NCI-H1694 treated with DMSO at 0.1 percent for 48 hours (cell line): ENCODE measurements at places on chromosomes 12 and 14.

DNA sequence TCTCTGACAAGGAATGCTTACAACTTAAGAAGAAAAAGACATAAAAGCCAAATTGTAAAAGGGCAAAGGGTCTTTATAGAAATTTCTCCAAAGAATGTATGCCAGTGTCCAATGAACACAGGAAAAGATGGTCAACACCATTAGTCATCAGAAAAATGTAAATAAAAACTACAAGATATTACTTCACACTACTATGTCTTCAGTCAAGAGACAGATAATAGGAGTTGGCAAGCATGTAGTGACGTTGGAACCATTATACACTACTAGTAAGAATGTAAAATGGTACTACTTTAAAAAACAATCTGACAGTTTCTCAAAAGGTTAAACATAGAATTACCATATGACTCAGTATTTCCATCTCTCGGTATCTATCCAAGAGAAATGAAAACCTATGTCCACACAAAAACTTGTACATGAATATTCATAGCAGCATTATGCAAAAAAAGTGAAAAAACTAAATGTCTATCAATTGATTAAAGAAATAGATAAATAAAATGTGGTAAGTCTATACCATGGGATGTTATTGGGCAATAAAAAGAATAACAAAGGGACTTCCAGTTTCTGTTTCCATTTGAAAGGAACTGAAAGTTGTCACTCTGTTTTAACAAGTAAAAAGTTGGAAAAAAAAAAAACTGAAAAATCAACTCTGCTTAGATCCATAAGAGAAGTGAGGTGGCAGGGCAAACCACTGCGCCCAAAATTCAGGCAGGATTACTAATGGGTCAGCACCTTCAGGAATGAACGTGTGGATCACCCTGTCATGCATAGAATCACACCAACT lies 69.8 kb downstream of the ALG10B start:
- DNase-seq, result no peak

DNA sequence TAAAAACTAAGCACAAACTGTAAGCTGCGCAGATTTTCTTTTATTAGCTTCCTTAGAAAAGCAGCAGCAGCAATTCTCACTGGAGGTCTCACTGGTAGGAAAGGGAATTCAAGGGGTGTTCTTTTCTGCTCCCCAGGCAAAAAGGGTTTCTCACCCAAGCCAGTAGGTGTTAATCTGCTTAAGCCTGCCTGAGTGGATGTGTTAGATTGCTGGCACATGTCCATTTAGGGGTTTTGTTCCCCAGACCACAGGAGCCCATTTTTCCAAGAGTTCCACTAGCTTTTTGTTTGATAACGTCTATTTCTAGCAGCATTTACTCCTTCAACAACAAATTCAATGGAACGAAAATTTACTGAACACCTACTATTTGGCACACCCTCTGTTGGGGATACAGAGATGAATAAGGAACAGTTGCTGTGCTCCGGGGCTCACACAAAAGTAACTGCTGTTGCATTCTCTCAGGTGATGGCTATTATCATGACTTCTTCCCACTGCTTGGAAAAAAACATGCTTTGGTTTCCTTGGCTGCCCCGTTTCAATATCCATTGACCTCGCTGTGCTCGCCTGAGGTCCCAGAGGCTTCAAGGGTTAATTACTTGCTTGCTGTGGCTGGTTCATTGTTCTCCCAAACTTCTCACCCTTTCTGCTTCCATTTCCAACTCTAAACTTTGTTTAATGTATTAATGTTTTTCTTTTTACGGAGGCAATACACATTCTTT lies 31.1 kb upstream of the RIC8B start:
- DNase-seq, result no peak

DNA sequence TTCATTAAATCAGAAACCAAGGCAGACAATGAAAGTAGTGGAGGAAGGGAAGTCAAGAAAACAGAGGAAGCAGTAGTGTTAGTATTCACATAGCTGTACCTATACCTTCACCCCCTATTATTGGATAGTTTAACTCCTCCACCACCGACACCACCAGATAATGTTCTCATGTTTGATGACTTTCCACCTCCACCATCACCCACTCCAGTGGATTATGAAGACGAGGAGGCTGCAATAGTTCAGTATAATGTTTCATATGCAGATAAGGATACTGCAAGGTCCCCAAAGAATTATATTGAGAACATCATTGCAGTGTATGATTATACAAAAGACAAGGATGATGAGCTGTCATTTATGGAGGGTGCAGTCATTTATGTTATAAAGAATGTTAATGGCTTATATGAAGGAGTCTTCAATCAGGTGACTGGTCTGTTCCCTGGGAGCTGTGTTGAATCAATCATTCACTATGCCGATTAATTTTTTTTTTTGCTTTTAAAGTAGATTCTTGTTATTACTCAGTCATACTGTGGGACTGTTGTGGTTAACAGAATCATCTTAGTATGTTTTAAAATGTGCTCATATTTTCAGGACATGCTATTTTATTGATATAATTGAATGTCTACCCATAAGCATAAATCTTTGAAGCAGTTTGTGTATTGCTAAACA lies 32.2 kb upstream of the KTN1 start:
- DNase-seq, result no peak

- DNase-seq, result no peak
Observed at GRCh38 chr12:44835641-44836379, 40.3 kb downstream of the NELL2 start.

GRCh38 chr14:60964904-60965303 lies 16.0 kb downstream of the TRMT5 start:
- no peak for DNase-seq

- DNase-seq, result no peak
Observed at GRCh38 chr12:14871886-14872285, 13.8 kb downstream of the MGP start.
